Stimulated activated naive CD8-positive, alpha-beta T cell treated with anti-CD3 and anti-CD28 coated beads, Interleukin-15, Interleukin-2, amounts not matched to agents 100 U/mL and 50 U/mL, for 24 hours (primary cell): ENCODE measurements at places on chromosomes 3 and 15.

- DNase-seq, result no peak
Observed at GRCh38 chr15:35907511-35907910, 361.5 kb upstream of the DPH6 start.

DNA sequence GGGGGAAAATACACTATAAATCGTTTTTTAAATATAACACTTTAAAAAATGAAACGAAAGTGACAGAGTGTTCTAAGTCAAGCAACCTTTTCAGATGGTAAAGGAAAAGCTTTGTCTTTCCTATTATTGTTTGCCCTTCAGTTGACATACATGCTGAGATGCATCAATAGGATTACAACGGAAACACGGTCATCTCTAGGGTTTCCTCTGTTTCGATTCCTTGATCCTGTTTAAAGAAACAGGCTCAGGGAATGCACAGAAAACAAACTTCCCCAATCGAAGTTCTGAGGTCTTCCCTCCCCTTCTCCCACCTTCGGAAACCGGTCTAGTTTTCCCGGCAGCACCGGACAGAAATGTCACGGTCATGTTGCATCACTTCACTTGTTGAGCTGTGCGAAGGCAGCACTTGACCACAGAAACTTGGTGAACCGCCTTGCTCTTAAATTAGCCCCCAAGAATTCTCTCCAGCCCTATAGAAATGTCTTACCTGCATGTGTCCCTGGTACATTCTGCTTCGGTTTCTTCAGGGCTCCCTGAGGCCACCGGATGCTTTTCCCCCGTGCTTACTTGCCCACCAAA, 556 bp downstream of the PEX5L start:
- DNase-seq, result no peak

DNA sequence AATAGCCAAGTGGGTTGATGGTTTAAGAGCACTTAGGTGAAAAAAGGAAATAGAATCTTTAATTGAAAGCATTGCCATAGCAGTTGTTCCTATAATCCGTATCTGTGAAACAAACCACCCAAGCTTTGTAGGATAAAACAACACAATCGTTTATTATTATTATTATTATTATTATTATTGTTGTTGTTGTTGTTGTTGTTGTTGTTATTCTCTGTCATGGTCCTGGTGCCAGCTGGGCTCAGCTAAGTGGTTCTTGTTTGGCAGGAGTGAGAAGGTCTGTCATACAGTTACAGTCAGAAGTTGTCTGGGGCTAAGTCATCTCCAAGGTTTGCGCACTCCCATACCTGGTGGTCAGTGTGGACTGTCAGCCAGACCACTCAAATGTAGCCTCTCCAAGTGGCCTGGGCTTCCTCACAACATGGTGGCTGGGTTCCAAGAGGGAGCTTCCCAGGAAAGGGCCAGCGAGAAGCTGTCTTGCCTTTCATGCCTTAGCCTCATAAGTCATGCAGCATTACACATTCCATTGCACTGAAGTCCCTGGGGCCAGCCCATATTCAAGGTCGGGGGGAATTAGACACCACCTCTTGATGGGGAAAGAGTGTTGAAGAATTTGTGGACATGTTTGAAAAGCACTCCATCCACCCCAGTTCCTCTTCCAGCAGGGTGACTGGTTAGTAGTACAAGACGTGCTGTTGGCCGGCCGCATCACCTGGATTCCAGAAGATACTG, 54.3 kb upstream of the FGD5 start:
- DNase-seq, result no peak

- DNase-seq, result no peak
Observed at GRCh38 chr15:44029940-44030568, 165.0 kb downstream of the FRMD5 start.

- no peak for DNase-seq
Observed at GRCh38 chr3:147406028-147406931, at the start of gene ZIC4. TSS of gene ZIC4 (minus strand) at chr3:147406543. CDS start at chr3:147402797, 3,746 bp downstream.

- DNase-seq, result no peak
Observed at GRCh38 chr3:169954142-169954756, 12.4 kb upstream of the SEC62 start.

DNA sequence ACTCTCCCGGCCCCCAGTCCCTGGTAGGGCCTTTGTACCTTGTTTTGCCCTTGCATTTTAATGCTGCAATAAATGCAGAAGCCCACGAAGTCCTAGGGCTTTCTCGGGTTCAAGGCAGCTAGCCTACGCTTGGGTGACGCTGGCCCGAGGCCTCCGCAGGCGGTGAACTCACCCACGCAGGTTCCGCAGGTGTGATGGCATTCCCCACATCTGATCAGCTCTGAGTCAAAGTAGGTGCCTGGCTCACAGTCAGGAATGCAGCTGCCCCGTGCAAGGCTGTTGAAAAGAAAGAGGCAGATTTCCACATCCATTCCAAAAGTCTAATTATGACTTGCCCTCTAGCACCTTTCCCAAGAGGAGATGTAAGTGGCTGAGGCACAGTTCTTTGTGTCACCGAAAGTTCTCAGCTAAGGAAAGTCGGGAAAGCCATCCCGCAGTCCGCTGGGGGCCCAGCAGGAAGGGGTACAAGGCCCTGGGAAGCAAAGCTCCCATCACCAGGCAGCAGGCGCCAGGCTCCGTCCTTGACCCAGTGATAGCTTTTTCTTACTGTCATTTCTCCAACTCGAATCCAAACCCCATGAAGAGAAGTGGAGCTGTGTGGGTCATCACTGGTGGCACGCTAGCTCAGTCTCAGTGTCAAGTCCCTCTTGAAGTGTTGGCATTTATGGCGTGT, 23.2 kb upstream of the SNRPA1 start:
- no peak for DNase-seq

GRCh38 chr3:157167371-157168042, 7.6 kb upstream of the CCNL1 start:
- DNase-seq, result no peak

- no peak for DNase-seq
Observed at GRCh38 chr3:194340757-194341400, 10.2 kb downstream of the CPN2 start.

- no peak for DNase-seq
Observed at GRCh38 chr3:72663429-72663828, 184.8 kb downstream of the SHQ1 start.

DNA sequence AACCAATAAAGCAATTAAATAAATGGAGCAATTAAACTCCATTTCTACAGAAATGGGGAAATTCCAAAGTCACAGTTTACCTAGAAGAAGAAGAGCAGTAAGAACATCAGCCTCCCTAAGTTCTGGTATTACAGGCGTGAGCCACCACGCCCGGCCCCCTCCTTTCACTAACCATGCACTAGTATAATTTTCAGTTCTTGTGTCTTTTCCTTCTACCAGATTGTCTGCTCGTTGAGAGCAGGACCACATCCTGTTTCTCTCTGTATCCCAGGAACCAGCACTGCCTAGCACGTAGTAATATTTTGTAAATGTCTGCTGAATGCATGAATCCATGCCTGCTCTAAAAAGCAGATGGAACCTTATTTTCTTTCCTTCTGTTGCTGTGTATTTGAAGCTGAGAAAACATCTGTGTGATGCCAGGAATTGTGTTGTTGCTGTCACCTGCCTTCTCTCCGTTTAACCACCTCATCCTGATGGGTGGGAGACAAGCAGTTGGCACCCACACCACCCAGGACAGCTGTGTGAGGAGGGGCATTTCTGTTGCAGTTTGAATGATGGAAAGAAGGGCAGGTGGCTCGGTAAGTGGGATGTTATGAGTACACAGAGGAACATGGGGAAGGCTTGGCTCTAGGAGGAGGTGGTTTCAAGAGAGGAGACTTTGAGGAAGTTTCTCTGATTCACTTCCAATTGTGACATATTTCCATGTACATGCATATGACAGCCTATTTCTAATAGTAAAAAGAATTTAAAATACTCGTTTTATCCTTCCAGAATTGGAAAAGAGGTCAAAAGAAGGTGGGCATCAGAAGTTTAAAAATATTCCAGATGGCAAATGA, 30.1 kb downstream of the PXYLP1 start:
- DNase-seq, result no peak

DNA sequence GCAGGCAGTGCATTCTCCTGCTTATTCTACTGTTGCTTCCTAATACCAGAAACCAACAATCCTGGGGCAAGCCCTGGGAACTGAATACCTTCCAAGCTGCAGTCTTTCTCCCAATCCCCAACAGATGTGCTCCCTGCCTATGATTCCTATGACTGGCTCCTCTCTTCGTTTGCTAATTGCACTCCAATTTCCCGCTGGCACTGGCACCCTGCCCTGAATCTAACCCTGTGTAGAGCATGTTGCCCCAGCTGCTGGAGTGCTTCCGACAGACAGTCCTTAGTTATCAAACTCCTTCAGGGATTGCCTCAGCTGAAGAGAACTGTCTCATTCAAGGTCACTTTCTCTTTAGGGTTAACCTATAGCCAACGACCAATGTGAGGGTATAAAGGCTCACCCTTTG, 214.1 kb downstream of the NECTIN3 start:
- DNase-seq, result no peak

DNA sequence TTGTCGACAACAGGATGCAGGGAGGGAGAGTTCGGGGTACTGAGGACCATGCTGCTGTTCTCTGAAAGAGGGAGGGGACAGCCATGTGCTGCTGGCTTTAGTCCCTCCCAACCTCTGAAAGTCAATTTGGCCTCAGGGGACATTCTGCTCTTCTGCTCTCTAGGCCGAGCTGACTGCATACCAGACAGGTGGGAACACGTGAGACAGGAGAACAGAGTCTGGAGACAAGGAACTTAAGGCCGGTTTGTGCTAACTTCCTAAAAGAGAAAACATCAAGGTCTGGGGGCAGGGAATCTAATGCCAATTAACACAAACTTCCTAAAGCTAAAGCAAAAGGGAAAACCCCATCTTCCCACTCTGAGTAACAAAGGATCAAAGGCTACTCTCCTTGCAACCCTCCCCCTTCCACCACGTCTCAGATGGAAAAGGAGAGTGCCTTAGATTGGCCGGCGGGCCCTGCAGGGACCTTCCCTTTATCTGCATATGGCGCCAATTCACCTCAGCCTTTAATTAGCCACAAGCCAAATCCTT, 41.0 kb downstream of the SLCO2A1 start:
- DNase-seq, result no peak

DNA sequence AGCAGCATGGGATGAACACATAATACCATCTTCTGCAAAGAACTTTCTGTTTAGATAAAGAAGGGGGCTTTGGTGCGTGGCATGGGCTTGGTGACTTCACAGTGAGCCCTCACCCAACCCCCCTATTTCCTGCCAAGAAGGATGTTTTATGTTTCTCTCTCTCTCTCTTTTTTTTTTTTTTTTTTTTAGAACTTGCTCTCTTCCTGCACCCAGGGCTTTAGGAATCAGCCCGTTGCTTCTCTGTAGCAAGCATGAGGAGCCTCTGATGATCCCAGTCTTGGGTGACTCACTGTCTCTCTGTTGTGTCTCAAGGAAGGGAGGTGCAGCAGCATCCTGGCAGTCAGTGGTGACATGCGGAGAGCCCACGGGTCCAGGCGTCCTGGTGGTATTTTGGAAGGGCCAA, 49.1 kb downstream of the CCK start:
- DNase-seq, result no peak

GRCh38 chr3:144403040-144403457, 431.4 kb downstream of the DIPK2A start:
- DNase-seq, result no peak

- DNase-seq, result no peak
Observed at GRCh38 chr15:78282324-78282723, 17.1 kb downstream of the SKIC8 start.

GRCh38 chr3:150216866-150217600, 191.1 kb upstream of the TSC22D2 start:
- no peak for DNase-seq

- no peak for DNase-seq
Observed at GRCh38 chr3:23376516-23377248, 173.6 kb downstream of the UBE2E2 start.

- DNase-seq, result no peak
Observed at GRCh38 chr15:70053001-70053715, 44.6 kb downstream of the TLE3 start.

DNA sequence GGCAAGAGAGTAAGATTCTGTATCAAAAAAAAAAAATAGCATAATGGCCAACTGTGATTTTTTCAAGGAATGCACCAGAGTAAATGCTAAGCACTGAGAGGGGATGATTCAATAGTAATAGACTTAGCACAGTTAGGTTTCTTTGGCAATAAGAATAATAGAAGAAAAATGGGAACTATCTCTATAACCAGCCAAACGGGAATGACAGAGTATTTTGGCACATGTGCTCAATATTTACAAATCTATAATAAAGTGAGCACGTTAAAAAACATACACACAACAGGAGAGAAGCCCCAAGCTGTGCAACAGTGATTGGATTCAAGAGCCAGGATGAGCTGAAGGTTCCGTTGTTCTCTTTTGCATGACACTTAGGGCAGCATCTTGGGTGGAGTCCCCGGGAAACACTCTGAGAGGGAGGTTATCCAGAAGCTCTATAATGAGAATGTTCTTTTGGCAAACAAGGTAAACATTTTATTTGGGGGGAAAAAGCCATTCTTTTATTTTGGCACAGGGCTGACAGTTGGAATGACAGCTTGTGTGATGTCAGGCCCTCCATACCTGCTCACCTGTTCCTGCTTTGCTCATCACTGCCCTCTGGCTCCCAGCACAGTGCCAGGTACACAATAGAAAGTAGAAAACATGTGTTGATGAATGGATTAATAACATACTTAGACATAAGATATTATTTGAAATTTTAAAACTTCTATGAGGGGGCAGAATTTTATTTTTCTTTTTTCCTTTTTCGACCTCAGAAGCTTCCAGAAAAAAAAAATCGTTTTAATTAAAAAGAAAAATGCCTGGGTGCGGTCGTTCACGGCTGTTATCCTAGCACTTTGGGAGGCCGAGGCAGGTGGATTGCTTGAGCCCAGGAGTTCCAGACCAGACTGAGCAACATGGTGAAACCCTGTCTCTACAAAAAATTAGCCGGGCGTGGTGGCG, 44.0 kb upstream of the MUC4 start:
- DNase-seq, result no peak

DNA sequence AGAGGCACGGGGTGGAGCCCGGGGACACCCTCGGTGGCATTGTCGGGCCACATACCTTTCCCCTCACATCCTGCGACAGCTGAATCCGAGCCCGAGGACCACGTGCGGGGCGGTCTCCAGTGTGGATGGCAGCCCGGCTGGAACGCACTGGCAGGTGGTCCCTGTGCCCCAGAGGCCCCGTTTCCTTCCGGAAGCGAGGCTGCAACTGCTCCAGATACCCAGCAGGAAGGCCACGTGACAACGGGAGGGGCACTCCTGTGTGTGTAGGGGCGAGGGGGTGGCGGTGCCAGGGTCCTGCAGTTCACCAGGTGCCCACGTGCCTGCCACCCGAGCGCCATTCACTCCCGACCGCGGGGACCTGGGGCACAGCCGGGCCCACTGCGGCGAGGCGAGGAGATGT, 44.1 kb downstream of the APH1B start:
- DNase-seq, result no peak

- no peak for DNase-seq
Observed at GRCh38 chr3:45095916-45096526, 50.2 kb downstream of the CDCP1 start.

GRCh38 chr3:10376353-10376752, 55.4 kb upstream of the SEC13 start:
- DNase-seq, result no peak
